Stimulated activated CD4-positive, alpha-beta T cell treated with anti-CD3 and anti-CD28 coated beads, Interleukin-1b, Interleukin-23, amount 100 ng/mL, for 1 hour (primary cell): ENCODE measurements at places on chromosomes 5 and 9.

- no peak for DNase-seq
Measured at GRCh38 chr9:126438741-126439401, 112.2 kb downstream of the MVB12B start.

DNA sequence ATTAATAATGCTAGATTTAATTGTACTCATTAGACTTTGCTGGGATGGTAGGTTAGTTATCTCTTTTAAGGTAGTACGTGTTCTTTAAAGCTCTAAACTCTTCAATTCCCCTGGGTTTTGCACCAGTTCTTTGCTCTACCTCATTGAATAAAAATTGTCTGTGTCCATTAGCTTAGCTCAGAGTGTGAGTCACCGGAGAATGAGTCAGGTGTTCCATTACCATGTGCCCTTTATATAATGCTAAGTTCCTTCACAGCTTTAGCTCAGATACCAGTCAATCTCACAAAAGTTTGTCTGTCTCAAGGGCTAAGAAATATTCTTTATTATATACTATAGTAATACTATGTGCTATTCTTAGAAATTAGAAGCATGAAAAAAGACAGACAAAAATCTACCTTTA lies 339.4 kb downstream of the PRELID2 start:
- no peak for DNase-seq

GRCh38 chr9:136512651-136513071 lies 29.8 kb upstream of the SEC16A start:
- no peak for DNase-seq

DNA sequence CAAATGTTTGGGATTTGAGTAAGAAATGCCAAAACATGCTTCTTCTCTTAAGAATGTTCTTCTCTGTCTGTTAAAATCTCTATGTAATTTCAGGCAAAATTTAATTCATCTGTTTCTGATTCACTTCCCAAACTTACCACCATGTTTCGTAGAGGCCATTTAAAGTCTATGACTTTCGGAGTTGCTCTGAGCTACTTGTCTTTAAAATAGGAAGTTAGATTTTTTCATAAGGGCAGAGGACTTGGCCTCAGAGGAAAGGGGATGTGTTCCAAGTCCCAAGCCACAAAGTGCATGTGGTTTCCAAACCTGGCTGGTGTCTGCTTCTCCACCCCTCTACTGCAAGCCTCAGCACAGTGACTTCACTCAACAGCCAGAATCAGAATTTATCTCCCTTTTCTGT lies 111.3 kb upstream of the ADRA1B start:
- DNase-seq = no peak

GRCh38 chr9:14029806-14030374 lies 284.1 kb downstream of the NFIB start:
- DNase-seq = no peak

GRCh38 chr5:58501778-58502417 lies 10.7 kb downstream of the GAPT start:
- DNase-seq = no peak

- DNase-seq = no peak
Measured at GRCh38 chr5:74995926-74996325, 56.4 kb downstream of the GCNT4 start.

DNA sequence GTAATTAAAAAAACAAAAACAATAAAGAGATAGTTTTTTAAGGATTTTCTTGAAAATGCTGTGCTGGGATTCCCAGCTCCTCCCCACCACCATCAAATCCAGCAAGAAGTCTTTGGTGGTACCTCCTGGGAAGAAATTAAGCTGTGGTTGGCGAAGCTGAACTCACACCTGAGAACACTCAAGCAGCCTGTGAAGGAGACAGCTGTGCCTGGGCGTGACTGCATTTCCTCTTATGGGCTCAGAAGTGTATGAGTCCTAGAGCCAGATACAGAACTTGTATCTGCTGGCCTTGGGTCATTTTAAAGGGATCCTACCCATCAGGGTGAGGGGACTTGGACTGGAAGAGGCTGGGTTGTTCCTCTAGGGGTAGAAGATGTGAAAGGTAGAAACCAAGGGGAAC lies 561.2 kb upstream of the SGCD start:
- DNase-seq = no peak

DNA sequence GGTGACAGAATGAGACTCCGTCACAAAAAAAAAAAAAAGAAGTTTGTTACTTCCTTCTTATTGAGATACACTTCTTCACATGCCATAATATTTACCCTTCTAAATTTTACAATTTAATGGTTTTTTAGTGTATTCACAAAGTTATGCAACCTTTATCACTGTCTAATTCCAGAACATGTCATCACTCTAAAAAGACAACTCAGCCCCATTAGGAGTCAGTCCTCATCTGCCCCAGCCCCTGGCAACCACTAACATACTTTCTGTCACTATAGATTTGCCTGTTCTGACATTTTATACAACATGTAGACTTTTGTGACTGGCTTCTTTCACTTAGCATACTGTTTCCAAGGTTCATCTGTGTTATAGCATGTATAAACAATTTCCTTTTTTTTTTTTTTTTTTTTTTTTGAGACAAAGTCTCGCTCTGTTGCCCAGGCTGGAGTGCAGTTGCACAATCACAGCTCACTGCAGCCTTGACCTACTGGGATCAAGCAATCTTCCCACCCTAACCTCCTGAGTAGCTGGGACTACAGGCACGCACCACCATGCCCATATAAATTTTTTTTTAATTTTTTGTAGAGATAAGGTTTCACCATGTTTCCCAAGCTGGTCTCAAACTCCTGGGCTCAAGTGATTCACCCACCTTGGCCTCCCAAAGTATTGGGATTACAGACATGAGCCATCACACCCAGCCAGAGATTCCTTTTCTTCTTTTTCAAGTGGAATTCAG lies 18.0 kb downstream of the AQP3 start:
- no peak for DNase-seq

GRCh38 chr9:88874391-88874790 lies 116.9 kb upstream of the S1PR3 start:
- DNase-seq = no peak

GRCh38 chr9:137708590-137709284 lies 89.9 kb downstream of the EHMT1 start:
- DNase-seq = no peak

DNA sequence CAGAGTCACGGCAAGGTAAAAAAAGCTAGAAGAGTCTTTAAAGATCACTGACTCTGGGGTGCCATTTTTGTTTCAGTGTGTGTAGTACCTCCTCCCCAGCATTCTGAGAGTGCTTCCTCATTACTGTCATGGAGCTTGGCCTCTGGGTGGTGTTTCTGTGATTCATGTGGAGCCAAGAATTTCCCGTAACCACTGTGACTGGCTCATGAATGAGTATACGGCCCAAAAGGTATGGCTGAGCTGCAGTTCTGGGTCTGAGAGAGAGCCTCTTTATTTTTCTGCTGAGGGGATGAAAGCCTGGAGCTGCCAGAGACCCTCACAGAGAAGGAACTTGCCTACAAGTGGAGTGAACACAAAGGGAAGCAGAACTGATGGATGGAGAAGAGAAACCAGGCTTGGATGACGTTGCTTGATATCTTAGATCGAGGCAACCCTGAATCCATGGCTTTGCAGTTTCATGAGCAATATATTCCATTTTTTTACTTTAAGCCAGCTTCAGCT lies 85.6 kb downstream of the PTTG1 start:
- DNase-seq = no peak

GRCh38 chr5:117165068-117165467 lies 590.4 kb upstream of the SEMA6A start:
- no peak for DNase-seq

- DNase-seq = no peak
Measured at GRCh38 chr9:98124637-98125426, 5.8 kb upstream of the TRIM14 start.

GRCh38 chr5:111509119-111509518 lies 3.2 kb downstream of the STARD4 start:
- no peak for DNase-seq

DNA sequence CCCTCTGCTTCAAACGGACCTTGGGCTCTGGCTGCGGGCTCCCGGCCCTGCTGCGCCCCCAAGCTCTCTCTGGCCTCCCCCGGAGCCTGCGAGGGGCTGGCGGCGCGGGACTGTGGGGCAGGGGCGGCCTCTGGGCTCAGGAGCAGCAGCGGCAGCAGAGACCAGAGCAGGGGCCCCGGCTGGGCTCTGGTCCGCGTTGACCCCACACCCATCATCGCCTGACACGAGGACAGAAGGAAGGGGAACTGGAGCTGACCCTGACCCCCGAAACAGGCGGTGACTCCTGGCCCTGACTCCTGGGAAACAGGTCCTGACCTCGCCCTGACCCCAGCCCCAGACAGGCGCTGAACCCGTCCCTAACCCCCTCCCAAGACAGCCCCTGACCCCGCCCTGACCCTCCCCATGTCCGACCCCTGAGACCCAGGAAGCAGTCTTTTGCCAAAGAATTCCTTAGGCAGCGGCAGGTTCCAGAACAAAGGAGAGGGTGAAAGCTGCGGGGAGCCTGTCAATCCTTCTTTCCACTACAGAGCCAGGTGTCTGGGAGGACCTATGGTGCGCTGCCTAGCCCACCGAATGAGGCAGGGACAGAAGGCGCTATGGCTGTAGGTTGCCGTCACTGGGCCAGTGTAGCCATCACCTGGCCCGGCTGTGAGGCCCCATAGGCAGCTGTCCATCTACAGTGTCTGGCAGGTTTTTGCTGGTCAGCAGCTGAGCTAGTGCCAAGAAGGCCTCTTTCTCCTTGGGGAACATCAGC lies 74.7 kb upstream of the SPTLC1 start:
- no peak for DNase-seq

DNA sequence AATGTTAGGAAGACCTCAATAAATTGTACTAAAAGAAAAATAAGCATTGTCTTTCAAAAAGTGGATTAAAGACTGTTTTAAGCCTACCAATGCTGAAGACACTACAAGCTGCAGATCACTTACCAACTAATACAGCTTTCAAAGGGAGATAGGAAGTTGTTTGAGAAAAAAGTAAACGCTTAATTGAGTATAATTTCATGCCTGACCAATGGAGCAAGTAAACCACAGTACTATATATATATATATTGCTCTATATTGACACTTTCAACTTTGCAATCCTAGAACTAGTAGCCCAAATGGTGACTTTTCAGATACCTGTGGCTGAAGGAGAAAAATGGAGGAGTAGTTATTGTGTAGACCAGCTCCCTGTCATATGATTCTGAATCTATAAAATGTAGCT lies 85.7 kb downstream of the FREM1 start:
- no peak for DNase-seq

- no peak for DNase-seq
Measured at GRCh38 chr5:151683986-151684588, 2.6 kb downstream of the SPARC start.

- no peak for DNase-seq
Measured at GRCh38 chr5:91277093-91277626, 106.0 kb downstream of the ARRDC3 start.

DNA sequence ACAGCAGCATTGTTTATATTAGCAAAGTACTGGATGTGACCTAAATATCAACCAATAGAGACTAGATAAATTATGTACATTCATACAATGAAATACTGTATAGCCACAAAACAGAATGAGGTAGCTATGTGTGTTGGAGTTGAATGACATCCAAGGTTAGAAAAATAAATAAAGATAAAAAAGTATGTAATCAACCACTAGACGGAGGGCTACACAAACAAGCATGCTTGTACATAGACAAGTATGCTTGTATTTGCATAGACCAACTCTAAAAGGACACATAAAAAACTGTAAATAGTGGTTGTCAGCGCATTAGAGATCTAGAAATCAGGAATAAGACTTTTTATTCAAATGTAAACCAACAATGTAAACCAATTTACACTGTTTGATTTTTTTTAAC lies 3.0 kb downstream of the FEM1C start:
- no peak for DNase-seq

DNA sequence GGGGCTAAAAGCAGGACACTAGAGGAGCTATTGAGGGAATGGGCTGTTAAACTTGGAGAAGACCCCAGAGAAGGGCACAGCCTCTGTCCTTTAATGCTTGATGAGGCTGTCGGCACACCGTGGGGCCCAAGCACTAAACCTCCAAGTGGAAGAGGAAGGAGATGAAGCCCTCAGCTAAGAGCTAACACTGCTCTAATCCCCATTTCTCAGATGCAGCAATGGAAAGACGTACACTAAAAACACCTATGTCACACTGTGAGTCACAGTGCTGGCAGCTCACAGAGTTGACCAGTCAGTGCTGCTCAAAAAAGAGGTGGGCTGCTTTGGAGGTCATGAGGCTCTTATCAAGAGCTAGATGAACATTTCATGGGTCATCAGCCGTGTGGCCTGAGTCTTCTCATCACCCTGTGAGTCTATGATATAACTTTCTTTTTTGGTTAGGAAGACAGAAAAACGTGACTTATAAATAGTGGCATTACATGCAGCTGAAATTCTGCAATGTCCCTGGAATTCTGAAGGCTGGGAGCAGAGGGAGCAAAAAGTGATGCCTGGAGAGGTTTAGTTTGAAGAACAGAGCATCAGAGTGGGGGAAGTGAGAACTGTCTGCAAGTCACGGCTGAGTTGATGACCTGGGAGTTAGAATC lies 21.5 kb downstream of the TNFSF8 start:
- DNase-seq = no peak

DNA sequence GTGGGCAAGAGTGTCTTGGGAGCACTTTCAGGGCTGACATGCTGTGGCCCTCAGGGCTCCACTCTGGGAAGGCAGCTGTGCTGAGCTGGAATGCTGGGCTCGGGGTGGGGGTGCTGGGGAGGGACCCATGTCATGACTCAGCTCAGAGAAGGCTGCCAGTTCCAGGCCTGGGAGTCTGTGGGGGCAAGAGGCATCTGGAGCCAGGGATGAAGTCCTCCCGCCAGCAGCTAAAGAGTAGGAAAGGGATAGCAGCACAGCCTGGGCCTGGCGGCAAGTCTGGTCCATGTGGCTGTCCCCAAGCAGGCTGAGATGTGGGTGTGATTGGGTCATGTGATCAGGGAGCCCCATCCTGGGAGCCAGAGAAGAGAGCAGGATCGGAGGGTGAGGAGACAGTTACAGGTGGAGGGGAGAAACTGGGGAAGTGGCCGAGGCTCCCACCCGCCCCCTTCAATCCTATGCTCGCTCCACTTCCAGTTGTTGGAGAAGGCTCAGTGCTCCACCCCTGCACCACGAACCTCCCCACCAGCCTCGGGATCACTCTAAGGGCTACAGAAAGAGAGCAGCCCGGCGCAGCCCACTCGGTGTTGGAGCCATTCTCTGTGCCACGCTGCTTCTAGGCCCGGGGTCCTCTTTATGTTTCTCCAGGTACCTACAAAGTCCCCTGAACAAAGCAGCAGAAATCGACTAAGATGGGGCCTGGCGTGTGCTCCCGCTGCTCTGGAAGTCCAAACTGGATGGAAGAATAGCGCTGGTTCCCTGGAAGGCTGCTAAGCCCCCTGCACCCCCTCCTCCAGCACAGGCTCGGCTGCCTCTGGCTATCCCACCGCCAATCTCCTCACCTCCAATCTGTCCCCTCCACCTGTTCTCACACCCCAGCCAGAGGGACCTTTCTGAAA lies 12.0 kb downstream of the PDGFRB start:
- no peak for DNase-seq

GRCh38 chr5:673831-674629 lies 19.1 kb downstream of the TPPP start:
- no peak for DNase-seq

GRCh38 chr5:68454766-68455165 lies 239.2 kb downstream of the PIK3R1 start:
- no peak for DNase-seq
